Activated CD8-positive, alpha-beta memory T cell treated with anti-CD3 and anti-CD28 coated beads, Interleukin-2, amount 10 ng/mL, durations not matched to agents 7 days and 5 days (primary cell): ENCODE measurements at places on chromosomes 5 and 9. TPM values are rescaled to one million over a fixed set of nuclear protein-coding genes. Genes with fewer than 3 reads are reported as not detected.

DNA sequence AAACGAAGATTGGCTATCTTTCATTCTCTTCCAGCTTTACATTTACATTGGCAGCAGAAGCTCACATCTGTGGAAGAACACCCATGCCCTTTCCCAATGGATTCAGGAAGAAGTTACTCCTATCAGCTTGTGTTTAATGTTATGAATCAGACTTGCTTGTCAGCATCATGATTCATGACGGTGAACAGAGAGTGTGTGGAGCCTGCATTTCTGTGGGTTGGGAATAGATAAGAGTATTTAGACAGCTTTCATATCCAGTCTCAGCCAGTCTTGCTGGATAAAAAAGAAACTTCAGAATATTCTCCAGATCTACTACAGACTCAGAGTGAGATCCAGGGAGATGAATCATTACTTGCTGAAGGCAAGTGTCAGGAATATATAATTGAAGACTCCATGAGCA, 812.9 kb upstream of the ZNF608 start:
- DNase-seq = no peak

GRCh38 chr9:134724202-134724911, 82.8 kb downstream of the COL5A1 start:
- no peak for DNase-seq

The ELOVL7 gene
- 0.87 TPM for total RNA-seq

- peak; percentile 55 for DNase-seq
Observed at GRCh38 chr5:153960269-153961215, 78.2 kb downstream of the FAM114A2 start.

The SPATA31E1 gene
- not detected for total RNA-seq

DNA sequence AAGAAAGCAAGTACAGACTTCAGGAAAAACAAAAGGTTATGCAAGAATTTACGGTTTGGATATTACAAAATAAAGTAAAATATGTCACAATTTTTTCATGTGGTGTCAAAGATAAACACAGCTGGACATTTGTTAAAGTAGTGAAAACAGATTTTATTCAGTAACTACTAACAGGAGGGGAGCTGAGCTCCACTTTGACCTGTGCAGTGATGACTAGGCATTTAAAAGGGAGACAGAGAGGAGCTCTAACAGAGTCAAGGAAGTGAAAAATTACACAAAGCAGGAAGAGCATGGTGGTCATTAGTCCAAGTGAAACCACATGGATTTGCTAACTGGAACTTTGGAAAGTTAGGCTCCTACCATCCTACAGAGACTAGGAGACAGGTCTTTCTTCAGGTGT, 263.6 kb upstream of the PCSK5 start:
- no peak for DNase-seq

The SLC2A6 gene
- total RNA-seq = 5.5 TPM

The TAF1L gene
- not detected for total RNA-seq

- DNase-seq = no peak
Observed at GRCh38 chr5:28390341-28390740, 1352.0 kb upstream of the CDH9 start.

- DNase-seq = no peak
Observed at GRCh38 chr9:2809692-2810419, 34.0 kb downstream of the PUM3 start.

GRCh38 chr5:103019804-103020203, 100.1 kb downstream of the GIN1 start:
- DNase-seq = no peak

DNA sequence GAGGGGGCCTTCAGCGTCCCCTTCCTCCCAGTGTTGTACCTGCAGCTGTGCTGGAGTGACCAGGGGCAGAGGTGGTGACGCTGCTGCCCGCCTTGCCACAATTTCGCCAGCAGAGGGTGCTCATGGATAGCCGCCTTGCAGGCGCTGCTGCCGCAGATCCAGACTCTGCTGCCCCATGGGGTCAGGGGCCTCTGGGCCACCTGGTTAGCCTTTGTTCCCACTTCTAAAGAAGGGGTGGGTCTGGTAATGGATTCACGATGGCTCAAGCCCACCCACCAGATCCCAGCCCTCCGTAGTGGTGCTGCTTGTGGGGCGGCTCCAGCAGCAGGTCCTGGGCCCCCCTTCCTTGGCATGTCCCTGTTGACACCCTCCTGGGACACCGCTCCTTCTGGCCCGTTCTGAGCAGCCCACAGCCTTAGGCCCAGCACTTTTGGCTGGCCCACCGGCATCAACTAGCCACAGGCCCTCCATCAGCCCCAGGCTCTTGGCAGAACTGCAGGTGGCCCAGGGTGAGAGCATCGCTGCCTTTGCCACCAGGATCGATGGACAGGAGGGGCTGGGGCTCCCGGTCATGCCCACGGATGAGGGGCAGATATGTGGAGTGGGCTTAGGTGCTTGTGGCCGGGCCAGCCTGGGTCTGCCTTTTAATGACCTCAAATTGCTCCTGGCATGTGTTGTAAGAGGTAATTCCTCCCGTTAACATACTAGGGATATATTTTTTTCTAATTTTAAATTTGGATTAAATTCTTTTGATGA, 57.2 kb downstream of the COL5A1 start:
- DNase-seq = peak; percentile 62

DNA sequence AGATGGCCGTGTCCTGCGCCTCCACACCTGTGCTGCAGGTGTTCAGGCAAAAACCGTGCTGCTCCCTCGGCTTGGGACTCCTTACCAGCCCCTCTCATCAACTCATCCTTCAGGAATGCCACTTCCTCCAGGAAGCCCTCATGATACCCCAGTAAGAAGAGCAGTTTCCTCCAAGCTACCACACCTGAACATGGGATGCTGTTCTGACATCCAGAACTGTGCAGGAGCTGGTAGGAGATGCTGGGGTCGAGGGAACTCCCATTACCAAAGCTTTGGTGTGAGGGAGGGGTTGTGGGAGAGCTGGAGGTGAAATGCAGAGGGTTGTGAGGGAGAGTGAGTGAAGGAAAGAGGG, 18.9 kb downstream of the CARD19 start:
- DNase-seq = no peak

The FOXD1 gene
- 0.23 TPM for total RNA-seq

The ZNF474 gene
- not detected for total RNA-seq

The PNPLA7 gene
- total RNA-seq = 3.2 TPM

The EQTN gene
- not detected for total RNA-seq

The EIF4EBP3 gene
- total RNA-seq = 7.4 TPM

GRCh38 chr9:8863069-8863468, 1063.5 kb upstream of the DMAC1 start:
- no peak for DNase-seq

The GFI1B gene
- total RNA-seq = not detected

GRCh38 chr9:35755071-35755470, 995 bp upstream of the MSMP start:
- no peak for DNase-seq

The SMIM32 gene
- not detected for total RNA-seq

DNA sequence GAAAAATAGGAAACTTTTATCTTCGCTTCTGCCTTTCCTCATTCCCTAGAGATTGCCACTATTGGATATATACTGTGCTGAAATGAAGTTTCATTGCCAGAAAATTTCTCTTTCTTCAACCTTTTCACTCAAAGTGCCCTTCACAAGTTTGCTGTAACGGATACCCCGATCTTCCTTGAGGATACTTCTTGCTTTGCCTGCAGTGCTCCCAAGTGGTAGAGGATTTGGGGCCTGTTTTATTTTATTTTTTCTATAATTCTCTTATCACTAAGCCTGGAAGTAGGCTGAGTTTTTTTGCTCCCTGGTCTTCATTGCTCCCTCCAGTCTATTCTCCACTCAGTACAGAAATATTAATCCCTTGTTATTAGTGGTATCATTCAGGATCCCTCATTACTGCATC, 481.4 kb upstream of the CDH18 start:
- no peak for DNase-seq

DNA sequence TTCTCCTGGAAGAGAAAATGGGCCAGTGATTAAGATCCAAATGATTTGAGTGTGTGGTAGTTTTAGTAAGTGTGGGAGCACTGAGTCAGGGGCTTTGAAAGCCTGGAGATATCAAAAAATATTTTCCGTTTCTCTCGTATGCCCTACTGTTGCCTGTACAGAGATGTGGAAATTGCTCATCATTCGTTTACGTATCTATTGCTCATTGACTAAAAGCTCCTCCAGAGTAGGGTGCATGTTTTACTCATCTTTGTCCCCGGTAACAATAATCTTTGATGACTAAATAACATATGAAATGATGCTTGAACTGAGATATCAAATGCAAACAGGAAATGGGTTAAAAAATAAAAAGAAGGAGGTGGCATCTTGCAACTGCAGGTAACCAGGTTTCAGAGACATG, 114.2 kb upstream of the FST start:
- no peak for DNase-seq
